Left kidney (tissue), 8 donors: ENCODE measurements at places on chromosomes 16 and 17.
A peak's percentile ranks its signal among the peaks of the same experiment; 100 is the strongest.

DNA sequence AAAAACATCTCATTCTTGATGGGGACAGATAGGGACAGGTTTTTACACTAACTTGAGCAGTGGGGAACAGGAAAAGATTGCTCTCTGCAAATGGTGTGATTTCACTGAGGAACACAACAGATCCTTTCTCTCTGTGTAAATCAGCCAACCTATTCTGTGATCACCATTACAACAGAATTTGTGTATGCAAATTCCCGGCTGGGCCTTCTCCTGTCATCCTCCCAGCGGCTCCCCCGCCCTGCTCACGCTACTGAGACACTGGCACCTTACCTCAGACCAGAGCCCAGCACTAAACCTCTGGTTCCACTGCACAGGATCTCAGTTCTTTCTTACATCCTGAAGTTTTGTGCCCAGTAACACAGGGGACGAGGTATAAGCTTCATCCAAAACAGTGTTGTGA lies 97.0 kb upstream of the FA2H start:
- no peak for DNase-seq

DNA sequence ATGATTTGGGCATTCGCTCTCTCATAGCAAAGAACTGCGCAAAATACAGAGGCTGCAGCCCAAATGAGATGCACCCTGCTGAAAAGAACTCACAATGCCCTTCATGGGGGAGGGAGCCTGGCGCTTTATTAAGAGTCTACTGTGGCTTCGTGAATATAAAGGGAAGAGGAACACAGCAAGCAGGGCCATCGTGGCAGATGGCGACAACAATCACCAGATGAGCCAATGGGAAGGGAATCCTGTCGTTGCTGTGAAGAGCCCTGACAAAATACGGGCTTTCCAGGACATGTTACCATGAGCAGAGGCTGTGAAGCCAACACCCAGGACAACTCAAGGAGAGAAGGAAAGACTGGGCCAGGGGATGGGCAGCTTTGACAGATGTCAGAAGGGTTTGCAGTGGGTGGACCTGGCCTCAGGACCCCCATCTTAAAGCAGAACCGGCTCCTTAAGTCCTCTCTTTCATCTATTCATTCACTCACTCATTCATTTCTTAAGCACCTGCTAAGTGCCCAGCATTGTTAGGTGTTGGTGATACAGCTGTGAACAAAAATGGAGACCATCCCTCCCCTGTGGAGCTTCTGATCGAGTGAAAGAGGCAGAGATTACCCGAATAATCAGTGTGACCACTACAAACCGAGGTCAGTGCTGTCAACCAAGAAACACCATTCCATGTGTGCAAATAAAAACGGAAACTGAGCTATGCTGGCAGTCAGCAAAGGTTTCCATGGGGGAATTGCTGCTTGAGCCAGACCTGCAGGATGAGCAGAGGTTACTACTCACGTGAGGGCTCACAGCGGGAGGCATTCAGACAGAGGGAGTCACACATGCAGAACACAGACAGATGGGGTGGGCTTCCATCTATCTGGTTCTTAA lies 125.8 kb downstream of the DYNLRB2 start:
- no peak for DNase-seq

DNA sequence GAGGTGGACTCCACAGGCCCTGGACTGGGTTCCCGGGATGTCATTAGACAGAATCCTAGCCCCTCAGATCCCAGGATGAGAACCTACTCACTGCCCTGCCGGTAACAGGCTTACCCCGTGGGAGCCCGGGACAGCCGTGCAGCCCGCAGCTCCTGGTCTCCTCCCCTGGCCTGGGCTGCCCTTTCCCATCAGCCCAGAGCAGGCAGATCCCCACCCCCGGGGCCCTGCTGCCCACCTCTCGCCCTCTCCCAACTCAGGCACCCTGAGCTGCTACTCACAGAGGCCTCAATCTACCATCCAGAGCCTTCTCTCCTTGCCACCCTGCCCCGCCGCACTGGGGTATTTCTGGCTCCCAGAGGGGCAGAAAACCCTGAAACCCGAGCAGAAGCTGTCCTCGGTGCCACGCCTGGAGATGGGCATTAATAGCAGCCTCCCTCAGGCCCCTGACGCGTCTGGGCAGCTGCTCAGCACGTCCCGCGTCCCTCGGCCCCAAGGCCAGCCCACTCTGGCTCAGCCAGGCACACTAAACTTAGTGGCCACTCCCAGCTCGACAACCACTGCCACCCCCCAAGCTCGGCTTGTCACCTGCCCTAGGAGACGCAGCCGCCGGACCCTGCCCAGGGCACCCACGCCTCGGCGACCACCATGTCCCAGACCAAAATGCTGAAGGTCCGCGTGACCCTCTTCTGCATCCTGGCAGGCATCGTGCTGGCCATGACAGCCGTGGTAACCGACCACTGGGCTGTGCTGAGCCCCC lies at the start of gene CACNG1:
Gene CACNG1, plus strand, starts transcription at position 539 of the 757 bp plus-strand sequence. Its CDS starts 107 bp downstream, at position 646.
- no peak for DNase-seq

DNA sequence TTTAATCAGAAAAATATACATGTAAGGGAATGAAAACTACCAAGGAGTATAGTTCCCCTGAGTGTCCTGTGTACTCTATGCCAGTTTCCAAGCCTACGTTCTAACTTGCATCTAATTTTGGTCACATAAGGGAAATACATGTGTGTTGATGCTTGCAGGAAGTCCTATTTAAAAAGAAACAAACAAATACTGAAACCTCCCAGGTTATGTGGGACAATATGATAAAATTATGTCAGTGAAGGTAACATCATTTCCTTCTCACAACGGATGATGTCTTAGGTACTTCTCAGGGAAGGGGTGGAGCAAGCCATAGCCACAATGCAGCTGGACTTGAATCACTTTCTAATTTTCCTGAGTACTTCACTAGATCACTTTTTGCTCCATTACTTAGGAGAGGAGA lies 115.9 kb downstream of the ZFHX3 start:
- no peak for DNase-seq

DNA sequence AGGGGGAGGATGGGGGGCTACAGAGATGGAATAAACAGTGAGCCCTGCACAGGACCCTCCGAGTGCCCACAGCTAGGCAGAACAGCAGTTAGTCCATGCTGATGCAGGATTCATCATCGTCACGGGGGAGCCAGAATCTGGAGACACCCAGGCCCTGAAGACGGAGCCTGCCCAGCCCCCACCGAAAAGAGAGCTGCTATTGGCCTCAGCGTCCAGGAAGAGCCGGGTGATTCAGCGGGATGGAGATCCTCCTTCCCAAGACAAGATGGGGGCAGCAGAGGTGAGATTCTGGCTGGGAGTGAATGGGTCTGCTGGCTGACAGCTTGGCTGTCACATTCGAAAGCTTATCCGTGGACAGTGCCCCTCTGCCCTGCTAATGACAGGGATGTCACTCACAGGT lies 133.6 kb upstream of the CRHR1 start:
- no peak for DNase-seq

GRCh38 chr16:12197812-12198211 lies 221.3 kb downstream of the SNX29 start:
- DNase-seq = no peak

- no peak for DNase-seq
Measured at GRCh38 chr17:21172846-21173245, 41.1 kb downstream of the TMEM11 start.

GRCh38 chr16:57842601-57843000 lies 40.3 kb upstream of the KIFC3 start:
- DNase-seq = no peak

GRCh38 chr17:42980766-42981397 lies 517 bp downstream of the RUNDC1 start:
- DNase-seq = no peak

- no peak for DNase-seq
Measured at GRCh38 chr16:19822533-19822932, 62.1 kb downstream of the GPRC5B start.

DNA sequence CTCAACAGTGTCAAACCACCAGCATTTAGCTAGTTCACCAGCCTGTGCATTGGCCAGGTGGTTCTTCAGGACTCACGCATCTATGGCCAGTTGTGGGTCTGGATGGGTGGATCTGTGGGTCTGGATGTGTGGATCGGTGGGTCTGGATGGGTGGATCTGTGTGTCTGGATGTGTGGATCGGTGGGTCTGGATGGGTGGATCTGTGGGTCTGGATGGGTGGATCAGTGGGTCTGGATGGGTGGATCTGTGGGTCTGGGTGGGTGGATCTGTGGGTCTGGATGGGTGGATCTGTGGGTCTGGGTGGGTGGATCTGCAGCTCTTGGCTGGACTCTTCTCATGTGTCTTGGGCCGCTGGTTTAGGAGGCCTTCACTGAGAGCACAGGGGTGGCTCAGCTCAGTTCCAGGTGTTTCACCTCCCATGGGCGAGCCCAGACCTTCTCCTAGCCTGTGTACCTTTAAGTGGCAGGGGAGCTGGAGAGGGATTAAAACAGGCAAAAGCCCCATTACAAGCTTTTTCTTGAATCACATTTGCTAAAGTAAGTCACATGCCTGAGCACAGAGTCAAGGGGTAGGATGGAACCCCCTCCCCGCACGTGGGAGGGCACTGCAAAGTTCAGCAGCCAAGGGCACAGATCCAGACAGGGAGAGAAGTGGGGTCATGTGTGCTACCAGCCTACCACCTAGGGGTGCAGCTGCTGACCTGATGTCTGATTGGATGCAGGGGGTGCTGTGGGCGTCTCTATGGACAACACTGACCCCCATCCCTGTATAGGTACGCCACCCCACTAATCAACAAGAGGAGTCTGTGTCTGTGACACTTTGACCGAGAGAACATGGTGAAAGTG lies 3.4 kb upstream of the NUBP1 start:
- DNase-seq = no peak

DNA sequence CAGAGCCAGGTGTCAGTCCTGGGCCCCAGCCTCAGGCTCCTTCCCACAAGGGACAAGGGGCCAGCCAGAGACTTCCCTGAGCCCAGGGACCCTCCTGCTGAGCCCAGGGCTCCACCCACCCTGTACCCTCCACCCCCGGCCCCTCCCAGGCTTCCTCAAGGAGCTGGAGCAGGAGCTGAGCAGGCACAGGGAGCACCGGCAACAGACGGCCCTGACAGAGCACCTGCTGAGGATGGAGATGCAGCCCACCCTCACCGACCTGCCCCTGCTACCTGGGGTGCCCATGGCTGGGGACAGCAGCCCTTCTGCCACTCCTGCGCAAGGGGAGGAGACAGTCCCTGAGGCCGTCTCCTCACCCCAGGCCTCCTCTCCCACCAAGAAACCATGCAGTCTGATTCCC lies 4.5 kb downstream of the SCRN2 start:
- DNase-seq = no peak

- DNase-seq = no peak
Measured at GRCh38 chr17:35912942-35913341, 17.6 kb downstream of the RDM1 start.

- no peak for DNase-seq
Measured at GRCh38 chr16:26161461-26162180, 469.9 kb downstream of the HS3ST4 start.

DNA sequence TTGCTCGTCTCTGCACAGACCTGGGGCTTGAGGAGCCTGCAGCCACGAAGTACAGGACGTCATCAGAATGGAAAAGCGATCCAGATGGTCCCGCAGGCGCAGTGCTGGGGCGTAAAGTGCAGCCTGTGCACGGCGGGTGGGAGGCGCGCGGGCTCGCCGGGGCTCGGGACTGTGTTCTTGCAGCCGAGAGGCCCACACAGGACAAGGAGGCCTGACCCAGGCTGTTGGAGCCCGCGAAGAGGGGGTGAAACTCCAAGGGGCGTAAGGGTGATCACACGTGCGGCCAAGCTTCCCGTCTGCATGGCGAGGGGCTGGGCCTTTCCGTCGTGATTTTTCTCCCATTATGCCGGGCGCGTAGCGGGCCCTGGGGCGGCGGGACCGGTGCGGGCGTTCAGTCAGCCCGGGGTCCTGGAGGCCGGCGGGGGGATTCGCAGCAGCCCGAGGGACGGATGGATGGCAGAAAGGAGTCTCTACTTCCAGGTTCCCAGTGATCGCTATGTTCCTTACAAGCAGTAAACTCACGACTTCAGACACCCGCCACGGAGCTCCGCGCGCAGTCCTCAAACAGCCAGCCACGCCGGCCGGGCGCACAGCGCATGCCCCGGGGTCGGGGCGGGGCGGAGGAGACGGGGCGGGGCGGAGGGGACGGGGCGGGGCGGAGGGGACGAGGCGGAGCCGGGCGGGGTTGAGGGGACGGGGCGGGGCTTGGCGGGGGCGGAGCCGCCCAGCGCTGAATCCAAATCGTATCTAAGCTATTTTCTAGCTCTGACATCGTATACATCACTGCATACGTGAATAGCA lies 141.0 kb upstream of the KCNJ18 start:
- DNase-seq = peak; percentile 84

DNA sequence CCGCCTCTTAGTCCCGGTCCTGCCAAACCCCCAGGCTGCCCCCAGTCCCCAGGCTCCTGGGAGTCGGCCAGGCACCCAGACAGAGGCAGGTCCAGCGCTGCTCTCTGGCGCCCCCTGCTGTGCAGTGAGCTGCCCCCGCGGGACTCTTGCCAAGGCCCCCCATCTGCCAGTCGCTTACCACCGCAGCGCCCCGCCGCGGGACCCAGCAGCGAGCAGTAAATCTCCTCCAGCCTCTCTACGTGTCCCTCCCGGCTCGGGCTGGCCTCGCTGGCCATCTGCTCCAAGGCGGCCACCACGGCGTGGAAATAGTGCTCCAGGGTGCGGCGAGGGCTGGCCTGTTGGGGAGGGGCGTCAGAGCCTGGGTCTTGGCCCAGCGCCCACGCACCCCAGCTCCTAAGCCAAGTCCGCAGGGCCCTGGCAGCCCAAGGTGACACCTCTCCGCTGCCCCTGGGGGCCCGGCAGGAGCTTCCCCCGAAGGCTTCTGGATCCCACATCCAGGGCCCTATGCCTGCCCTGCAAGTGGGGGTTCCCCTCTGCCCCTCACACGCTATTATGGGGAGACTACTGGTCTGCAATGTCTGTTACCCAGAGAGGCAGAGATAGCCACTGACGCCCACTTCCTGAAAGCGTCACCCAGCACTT lies 33.7 kb upstream of the MFSD6L start:
- DNase-seq = no peak

DNA sequence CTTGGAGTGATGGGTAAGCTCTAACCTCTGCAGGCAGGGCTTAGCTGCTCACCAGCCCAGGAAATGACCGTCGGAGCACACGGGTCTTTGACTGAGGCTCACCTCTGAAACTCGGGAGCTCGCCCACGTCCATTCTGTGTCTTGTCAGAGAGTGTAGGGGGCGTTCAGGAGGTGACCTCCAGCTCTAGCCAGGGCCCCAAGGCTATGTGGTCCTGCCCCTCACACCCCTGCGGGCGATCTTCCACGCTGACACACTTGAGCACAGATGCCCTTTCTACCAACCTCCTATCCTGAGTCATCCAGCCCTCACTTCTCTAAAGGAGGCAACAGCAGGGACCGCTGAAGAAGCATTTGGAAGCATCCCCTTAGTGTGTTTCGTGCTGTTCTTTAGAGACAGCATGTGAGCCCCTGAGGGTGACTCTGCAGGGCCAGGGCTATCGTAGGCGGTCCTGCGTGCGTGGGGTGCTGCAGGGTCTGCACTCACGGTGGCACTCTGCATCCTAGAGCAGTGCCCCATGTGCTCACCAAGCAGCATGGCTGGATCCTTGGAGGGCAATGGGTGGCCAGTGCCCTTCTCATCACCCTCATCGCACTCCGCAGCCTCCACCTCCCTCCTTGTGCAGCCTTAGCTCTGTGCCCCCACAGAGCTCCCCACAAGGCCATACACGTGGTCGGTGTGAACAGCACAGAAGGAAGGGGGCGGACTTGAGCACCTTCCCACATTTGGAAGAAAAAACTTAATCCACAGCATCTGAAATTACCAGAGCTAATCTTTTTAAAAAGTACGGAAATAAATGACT lies 33.8 kb downstream of the SLC47A1 start:
- DNase-seq = no peak
